ENCODE measurements at places on chromosomes 7 and 10.

GRCh38 chr7:2004841-2005725 lies 227.7 kb downstream of the MAD1L1 start:
- DNase-seq: no peak

DNA sequence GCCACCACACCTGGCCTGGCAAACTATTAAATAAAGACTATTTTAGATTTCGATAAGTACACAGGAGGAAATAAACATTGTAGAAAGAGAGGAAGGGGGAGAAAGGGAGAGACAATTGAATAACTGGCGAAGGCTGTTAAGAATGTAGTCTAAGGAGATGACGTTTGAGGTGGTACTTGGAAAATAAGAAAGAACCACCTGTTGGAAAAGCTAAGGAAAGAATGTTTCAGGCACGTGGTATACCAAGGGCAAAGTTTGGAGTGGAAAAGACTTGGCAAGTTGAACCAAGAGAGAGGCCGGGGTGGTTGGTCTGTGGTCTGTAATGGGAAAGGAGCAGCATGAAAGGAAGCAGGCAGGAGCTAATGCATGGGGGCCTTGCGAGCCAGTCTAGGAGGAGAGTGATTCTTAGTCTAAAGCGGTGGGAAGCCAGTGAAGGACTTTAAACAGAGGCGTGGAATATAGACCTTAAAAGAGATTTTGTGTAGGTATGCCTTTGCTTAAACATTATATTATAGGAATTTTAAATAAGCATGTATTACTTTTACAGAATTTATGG lies 9.4 kb downstream of the ING3 start:
- no peak for DNase-seq

GRCh38 chr10:74871595-74872382 lies 45.4 kb downstream of the KAT6B start:
- no peak for DNase-seq

DNA sequence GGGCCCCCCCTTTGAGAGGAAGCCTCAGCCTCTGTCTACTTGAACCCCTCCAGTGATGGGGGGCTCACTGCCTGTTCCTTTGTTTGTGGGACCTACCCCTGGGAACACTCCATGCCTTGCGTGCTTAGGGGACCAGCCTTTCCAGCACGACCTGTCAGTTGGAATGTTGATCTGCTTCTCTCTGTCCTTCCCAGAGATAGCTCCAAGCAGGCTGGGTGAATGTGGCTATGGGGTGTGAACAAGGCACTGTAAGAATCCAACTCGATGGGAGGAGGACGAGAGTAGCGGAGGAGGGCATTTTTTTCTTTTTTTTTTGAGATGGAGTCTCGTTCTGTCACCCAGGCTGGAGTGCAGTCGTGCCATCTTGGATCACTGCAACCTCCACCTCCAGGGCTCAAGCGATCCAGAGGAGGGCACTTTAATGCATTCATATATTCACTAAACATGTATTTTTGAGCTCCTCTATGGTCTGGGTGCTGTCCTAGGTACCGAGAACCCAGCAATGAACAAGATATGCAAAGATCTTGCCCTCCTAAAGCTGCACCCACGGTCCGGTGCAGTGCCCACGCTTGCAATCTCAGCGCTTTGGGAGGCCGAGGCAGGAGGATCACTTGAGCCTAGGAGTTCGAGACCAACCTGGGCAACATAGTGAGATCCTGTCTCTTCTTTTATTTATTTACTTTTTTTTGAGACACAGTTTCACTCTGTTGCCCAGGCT lies 8.5 kb downstream of the CLIP2 start:
- DNase-seq: no peak

GRCh38 chr7:95811846-95812445 lies 39.6 kb downstream of the DYNC1I1 start:
- no peak for DNase-seq

DNA sequence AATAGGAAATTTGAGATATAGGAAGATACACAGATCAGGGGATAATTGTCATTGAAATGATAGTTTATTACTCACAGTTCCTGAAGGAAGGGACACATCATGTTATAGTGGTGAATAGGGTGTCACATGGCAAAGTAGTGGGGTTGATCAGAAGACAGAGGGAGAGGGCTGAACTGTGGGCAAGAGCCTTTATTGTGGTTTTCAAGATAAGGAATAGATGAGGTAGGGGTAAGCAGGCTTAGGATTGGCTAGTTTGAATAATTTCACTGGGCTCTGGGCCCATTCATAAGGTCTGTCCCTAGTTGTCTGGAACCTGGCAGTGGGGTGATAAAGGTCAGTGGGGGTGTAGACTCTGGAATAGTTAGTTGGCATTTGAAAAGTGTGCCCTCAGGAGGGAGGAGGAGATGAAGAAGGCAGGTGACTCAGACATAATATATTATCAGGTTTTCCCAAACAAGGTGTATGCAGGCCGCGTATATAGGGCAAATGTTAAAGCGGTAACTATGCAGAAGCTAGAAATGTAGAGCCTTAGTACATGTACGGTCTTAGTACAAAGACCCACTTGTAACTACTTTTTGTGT lies 18.5 kb downstream of the FGL2 start:
- DNase-seq: no peak

Data from stimulated activated CD8-positive, alpha-beta memory T cell treated with anti-CD3 and anti-CD28 coated beads, Interleukin-15, amount 100 ng/mL, for 24 hours (primary cell).